ENCODE measurements at places on chromosomes 13 and 19. TPM values are rescaled to one million over a fixed set of nuclear protein-coding genes. Genes with fewer than 3 reads are reported as not detected.

NANOS3 gene
- 4.9 TPM for total RNA-seq

ZNF563 gene
- total RNA-seq: 0.15 TPM

IGFL3 gene
- not detected for total RNA-seq

LINGO3 gene
- not detected for total RNA-seq

GIPC3 gene
- 1.2 TPM for total RNA-seq

SIGLEC12 gene
- not detected for total RNA-seq

KLHL1 gene
- total RNA-seq: not detected

SGCG gene
- 0.88 TPM for total RNA-seq

GNG7 gene
- 0.30 TPM for total RNA-seq

TTC9B gene
- not detected for total RNA-seq

- no peak for DNase-seq
These were observed 170.4 kb downstream of the LIG4 start for GRCh38 chr13:108044954-108045353.

DNA sequence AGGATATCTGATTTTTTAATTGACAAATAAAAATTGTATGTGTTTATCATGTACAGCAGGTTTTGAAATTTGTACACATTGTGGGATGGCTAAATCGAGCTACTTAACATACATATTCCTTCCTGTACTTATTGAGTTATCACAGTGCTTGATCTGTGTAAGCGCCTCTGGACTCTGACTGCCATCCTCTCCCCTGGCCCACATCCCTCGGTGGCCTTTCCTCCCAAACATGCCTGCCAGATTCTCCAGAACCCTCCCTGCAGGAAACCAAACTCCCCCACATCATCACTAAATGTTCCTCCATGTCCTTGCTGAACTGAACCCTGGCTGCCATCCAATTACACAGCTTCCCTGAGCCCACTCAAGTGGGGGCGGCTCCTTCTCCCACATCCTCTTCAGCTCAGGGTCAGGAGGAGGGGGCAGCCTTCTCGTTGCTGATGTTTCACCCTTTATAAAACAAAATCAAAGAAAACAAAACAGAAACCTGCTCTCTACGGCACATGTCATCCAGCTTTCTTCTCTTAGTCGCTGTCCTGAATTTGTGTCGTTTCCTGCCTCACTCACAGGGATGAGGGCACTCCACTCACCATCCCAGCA lies 97.1 kb upstream of the SPATA13 start:
- DNase-seq: no peak

GRCh38 chr19:35211545-35212230 lies 16.9 kb downstream of the FAM187B start:
- DNase-seq: no peak

DNA sequence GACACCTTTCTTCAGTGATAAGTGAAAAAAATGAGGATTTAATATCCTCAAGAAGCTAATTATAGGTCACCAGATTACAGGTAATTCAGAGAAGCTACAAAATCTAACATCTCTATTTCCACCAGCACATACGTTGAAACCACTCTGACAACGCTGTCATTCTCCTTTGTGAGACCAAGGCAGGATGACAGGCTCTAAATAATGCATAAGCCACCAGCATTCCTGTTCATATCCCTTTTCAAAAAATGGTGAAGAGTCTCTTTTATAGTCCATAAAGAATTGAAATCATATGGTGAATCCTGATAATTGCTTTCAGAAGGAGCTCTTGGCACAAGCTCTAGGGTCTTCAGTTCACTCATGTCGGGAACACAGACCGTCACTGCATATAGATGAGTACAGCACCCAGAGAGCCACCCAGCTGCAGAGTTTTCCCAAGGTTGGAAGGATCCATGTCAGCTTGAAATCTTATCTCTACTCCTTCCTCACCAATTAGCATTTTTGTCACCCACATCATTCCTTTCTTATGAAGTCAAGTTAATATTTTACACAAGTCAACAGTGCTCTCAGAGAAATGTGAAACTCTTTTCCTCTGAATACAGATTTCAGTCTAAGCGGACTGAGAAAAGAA lies 431.4 kb downstream of the TBC1D4 start:
- peak; percentile 21 for DNase-seq

GRCh38 chr13:35808846-35809245 lies 322.3 kb downstream of the DCLK1 start:
- DNase-seq: no peak

DNA sequence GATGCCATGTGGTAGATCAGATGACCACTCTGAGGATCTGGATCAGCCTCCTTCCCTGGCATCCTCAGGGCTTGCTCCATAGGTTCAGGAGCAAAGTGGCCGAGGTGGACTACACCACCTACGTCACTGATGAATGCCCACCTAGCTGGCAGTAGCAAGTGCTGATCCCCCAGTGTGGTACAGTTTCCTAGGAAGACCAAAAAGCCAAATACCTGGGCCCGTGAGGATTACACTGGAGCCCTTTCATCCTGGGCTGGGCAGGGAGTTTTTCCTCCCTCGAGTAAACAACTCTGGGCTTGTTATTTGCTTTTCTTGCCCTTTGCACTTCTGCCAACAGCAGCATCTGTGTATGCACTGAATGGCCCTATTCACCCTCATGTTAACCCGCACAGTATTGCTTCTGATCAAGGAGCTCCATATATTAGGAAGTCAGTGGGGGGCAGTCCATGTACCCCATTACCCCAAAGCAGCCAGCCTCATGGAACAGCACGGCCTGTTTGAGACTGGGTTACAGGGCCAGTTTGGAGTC lies 3.3 kb upstream of the MYADM start:
- no peak for DNase-seq

DNA sequence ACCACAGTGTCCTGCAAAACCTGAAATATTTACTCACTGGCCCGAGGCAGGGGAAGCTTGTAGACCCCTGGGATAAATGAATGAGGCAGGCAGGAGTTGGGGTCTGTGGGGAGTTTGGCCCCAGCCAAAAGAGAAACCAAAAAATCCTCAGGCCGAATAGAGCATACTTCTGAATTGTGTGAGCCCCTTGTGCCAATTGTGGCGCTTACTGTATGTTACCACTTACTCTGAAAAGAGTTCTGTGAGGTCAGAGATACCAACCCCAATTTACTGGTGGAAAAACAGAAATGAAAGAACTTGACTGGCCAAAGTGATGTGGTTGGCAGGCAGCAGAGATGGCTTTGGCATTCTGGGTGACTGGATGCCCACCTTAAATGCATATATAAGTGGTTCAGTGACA lies 6.9 kb downstream of the CARM1 start:
- no peak for DNase-seq

- no peak for DNase-seq
These were observed 186.1 kb downstream of the PCCA start for GRCh38 chr13:100274942-100275506.

GRCh38 chr13:110377826-110378201 lies 70.7 kb downstream of the COL4A2 start:
- no peak for DNase-seq

DNA sequence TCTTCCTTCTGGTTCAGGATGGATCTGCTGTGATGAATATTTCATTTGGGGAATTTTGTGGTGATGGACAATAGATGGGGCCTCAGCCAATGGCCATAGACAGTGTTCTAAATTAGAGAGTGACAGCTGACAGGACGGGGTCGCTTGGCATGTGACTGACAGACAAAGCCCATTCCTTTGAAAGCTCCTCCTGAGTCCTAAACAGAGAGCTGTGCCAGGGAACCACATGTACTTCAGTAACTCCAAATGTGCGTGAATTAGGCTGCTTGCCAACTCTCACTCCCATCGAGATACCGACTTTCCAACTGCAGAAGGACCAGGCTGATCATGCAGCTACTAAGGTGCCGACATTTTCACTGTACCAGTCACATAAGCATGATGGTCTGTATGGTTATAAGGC lies 187.7 kb downstream of the SHISA2 start:
- DNase-seq: no peak

- no peak for DNase-seq
These were observed 15.5 kb upstream of the ISYNA1 start for GRCh38 chr19:18453269-18454024.

- peak; percentile 49 for DNase-seq
These were observed 67.2 kb downstream of the SPACA7 start for GRCh38 chr13:112443191-112443994.

- DNase-seq: no peak
These were observed 197.1 kb upstream of the TSHZ3 start for GRCh38 chr19:31546205-31546960.

DNA sequence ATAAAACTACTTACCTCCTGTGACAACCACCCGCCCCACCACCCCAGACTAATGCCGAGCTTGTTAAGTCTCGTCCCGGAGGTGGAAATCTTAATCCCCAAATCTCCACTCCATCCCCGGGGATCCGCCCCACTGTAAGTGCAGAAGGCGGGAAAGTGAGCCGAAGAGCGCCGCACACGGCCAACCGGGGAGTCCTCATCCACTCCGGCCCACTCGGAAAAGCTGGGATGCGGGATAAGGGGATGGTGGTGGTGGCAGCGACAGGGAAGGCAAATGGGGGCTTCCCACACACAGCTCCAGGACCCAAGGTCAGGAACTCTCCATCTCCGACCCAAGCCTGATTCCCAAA lies 621 bp downstream of the FBL start:
- peak; percentile 58 for DNase-seq

DNA sequence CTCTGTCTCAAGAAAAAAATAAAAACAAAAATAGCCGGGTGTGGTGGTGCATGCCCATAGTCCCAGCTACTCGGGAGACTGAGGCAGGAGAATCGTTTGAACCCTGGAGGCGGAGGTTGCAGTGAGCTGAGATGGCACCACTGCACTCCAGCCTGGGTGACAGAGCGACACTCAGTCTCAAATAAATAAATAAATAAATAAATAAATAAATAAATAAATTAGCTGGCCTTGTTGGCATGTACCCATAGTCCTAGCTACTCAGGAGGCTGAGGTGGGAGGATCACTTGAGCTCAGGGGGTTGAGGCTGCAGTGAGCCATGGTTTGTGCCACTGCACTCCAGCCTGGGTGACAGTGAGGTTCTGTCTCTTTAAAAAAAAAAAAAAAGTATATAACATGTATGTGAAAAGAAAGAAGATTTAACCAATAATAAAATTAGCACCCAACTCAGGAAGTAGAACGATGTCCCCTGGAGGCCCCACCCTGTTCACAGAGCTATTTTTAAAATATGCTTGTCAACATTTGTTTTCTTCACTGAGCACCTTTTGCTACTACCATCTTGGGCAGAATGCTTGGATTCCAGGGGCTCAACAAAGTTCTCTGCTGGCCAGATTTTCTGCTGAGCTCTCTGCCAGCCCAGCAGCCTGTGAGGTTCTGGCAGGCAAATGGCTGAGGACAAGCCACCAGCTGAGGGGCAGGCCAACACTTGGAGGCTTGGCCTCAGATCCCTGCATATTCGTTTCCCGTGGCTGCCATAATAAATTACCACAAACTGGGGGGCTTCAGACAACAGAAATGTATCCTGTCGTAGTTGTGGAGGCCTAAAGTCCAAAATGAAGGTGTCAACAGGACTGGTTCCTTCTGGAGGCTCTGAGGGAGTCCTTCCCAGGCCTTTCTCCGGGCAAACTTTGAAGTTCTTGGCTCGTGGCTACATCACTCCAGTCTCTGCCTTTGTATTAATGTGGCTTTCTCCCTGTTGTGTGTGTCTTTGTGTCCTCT lies 5.2 kb downstream of the SLC25A42 start:
- DNase-seq: no peak

GRCh38 chr13:20774746-20775145 lies 985 bp upstream of the EEF1AKMT1 start:
- DNase-seq: no peak

DNA sequence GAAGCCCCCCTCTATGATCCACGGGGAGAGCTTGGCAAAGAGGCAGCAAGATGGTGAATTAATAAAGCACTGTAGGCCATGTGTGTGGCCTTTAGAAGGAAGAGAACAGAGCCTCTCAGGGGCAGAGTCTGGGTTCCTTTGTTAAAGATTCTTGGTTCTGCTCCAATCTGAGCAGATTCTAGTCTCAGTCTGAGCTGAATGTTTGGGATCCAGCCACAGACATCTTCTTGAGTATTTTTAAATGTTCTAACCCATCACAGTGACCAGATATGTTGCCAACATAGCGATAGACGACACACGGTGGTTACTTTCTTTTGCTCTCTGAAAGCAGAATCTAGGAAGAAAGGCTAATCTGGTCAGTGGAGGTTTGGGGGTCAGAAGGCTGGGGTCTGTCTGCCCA lies 147.5 kb upstream of the GPR12 start:
- no peak for DNase-seq

- DNase-seq: peak; percentile 23
These were observed 55.5 kb downstream of the MYH14 start for GRCh38 chr19:50258918-50259372.

- no peak for DNase-seq
These were observed 74.6 kb downstream of the GNG7 start for GRCh38 chr19:2627855-2628254.

GRCh38 chr13:114022876-114023275 lies 49.0 kb upstream of the C13orf46 start:
- no peak for DNase-seq

GRCh38 chr19:49856574-49857021 lies 5.6 kb downstream of the PTOV1 start:
- DNase-seq: no peak

DNA sequence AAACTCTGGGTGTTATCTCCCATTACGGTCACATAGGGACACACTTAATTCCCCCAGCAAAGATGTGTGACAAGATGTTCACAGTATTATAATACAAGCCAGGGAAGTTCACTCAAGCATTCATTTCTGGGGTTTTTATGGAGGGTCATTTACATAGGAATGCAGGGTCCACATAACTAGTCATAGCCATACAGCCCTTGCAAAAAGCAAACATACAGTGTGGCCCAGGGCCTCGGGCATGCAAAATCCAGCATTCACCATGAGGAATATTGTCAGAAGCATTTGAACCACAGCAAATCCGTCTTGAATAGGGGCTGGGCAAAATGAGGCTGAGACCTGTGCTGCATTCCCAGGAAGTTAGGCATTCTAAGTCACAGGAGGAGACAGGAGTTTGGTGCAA lies 13.0 kb upstream of the ZNF460 start:
- DNase-seq: no peak

DNA sequence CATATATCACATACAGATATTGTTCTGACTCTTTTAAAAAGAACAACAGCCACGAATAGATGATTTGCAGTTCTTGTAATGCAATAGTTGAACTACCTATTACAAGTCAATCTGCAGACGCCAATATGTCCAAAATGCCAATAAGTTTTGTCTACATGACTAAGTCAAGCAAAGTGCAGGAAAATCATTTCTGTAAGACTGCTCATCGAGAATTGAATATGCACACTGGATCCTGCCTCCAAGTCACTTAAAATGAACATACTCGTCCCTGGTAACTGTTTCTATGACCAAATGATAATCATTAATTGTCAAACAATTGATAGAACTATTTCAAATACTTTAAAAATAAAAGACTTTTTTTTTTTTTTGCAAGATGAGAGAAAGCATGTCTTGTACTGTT lies 375.6 kb downstream of the ITGBL1 start:
- no peak for DNase-seq

- no peak for DNase-seq
These were observed 5.9 kb downstream of the TRAPPC6A start for GRCh38 chr19:45172173-45172572.

GRCh38 chr13:40313269-40314200 lies 352.9 kb downstream of the FOXO1 start:
- DNase-seq: no peak

GRCh38 chr13:41032691-41033376 lies 13.7 kb upstream of the ELF1 start:
- DNase-seq: no peak
